ENCODE measurements at places on chromosomes 2 and 18.
A peak's percentile ranks its signal among the peaks of the same experiment; 100 is the strongest.

DNA sequence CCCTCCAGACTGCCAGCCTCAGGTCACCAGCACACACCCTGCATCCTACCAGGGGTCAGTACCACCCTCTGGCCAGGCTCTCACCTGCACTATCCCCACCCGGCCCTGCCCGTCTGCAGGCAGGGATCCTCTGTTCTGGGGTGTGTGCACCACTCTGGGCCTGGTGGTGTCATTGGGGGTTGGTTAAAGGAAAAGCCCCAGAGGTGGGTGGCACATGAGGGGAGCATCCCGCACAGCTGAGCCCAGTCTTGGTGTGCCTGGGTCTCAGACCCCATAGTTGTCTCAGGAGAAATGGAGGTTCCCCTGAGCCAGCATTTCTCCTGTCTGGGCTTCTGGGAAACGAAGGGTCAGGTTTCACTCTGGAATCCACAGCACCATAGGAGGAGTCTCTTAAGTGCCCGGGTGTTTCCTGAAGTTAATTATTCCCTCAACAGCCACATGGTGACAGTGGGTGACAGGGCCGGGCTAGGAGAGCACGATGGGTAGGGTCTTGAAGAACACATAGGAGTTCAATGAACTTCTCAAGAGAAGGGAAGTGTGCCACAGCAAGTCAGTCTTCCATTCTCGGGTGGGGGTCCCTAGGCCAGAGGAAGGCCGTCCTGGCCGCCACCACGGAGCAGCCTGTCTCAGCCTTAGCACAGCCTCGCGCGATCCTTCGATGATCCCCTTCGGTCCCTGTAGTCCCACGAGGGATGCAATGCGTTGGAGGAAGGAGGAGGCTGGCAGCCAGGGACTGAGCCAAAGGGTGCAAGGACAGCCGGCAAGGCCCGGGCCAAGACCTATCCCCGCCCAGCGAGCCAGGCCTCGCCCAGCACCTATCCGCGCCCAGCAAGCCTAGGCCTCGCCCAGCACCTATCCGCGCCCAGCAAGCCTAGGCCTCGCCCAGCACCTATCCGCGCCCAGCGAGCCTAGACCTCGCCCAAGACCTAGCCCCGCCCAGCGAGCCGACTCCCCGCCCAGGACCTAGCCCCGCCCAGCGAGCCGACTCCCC, 1.1 kb upstream of the FARP2 start:
- DNase-seq, result peak; percentile 70

- DNase-seq, result no peak
Measured at GRCh38 chr18:59842947-59843346, 56.8 kb upstream of the PMAIP1 start.

- DNase-seq, result no peak
Measured at GRCh38 chr2:200482194-200482593, 27.7 kb downstream of the KCTD18 start.

DNA sequence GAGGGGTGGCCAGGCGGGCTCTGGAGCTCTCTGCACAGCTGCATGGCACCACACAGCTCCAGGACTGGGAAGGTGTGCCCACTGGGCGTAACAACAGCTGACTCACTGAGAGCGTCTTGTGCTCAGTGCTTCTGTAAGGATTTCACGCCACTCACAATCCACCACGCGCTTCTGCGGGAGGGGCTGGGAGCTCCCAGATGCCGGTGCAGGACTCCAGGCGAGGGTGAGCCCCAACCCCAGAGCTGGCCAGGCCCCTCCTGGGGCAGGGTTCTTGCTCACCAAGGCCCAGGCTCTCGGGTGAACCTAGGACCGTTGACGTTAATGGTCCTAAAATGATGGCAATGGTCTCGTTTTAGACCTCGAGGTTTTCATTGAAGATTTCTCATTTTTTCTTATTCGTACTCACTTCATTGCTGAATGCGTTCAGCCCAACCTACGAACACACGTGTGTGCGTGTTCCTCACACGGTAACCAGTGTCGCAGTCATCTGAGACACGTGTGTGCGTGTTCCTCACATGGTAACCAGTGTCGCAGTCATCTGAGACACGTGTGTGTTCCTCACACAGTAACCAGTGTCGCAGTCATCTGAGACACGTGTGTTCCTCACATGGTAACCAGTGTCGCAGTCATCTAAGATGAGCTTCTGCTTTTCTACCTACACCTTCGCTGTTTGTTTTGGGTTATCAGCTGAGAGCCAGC, 38.4 kb upstream of the ZNF236 start:
- no peak for DNase-seq

DNA sequence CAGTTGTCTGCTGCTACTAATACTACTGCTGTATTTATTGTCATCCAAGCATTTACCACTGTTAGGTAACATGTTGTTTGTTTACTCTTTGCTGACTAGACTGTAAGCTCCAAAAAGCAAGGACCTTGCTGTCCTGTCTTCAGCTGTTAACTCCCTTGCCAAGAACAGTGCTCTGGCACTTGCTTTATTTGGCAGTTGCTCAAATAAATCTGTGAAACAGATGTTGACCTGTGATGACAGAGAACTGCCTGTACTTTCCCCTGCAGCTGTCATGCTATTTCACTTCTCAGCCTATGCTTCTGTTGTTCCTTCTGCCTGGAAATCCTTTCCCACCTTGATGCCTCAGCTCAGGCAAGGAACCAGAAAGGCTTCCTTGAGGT, 181.2 kb downstream of the ATAD2B start:
- DNase-seq, result no peak

GRCh38 chr2:166333801-166334200, 41.9 kb downstream of the SCN9A start:
- no peak for DNase-seq

- DNase-seq, result no peak
Measured at GRCh38 chr2:137670111-137670510, 294.2 kb upstream of the HNMT start.

- DNase-seq, result no peak
Measured at GRCh38 chr2:171404261-171404660, 29.5 kb downstream of the METTL8 start.

- DNase-seq, result no peak
Measured at GRCh38 chr2:128626760-128627511, 308.3 kb upstream of the HS6ST1 start.

GRCh38 chr2:11899264-11899818, 152.9 kb downstream of the LPIN1 start:
- no peak for DNase-seq

All from right kidney (tissue), 9 donors.